Osteocyte (in vitro differentiated cells): ENCODE measurements at places on chromosomes 11 and 22. TPM values are rescaled to one million over a fixed set of nuclear protein-coding genes. Genes with fewer than 3 reads are reported as not detected.

The KRTAP5-8 gene
- not detected in 2 replicates for total RNA-seq

The GSTT2 gene
- total RNA-seq: not detected in 2 replicates

The SHANK2 gene
- 0.03 and 0.16 TPM in 2 replicates for total RNA-seq

The OR9G4 gene
- not detected in 2 replicates for total RNA-seq

The TPST2 gene
- 16.3 and 19.0 TPM in 2 replicates for total RNA-seq

The XRRA1 gene
- total RNA-seq: 12.1 and 16.1 TPM in 2 replicates

The MUS81 gene
- total RNA-seq: 63.7 and 68.5 TPM in 2 replicates

The ELFN2 gene
- total RNA-seq: 0.97 and 0.99 TPM in 2 replicates

The OR56A1 gene
- total RNA-seq: not detected in 2 replicates

The OR52I1 gene
- total RNA-seq: not detected in 2 replicates

GRCh38 chr11:130789056-130789640 is 127.1 kb downstream of the SNX19 start:
- no peaks in the 10 kb centered on the region for H3K27me3 ChIP-seq
- peak; percentile 67 for DNase-seq
- no peak overlapping the region for H3K4me3 ChIP-seq
- H3K4me1 ChIP-seq: peaks cover 43% of the 10 kb centered on the region
- no peak overlapping the region for H3K27ac ChIP-seq

DNA sequence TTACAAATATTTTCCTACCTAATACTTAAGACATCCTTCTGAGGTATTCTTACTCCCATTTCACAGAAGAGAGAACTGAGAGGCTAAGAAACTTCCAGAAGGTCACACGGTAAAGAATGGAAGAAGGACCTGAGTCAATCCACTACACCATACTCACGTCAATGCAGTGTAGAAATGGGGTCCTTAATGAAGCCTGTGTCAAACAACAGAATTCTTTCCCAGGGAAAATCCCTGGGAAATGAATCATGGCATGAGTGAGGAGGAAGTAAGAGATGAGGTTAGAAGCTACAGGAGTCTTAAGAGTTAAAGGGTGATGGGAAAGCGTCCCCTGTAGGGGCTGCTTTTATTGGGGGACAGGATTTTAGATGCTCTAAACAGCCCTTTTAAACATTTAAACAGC is 147.9 kb downstream of the C11orf91 start:
- peaks cover 12% of the 10 kb centered on the region for H3K4me1 ChIP-seq
- H3K27ac ChIP-seq: no peak overlapping the region
- H3K4me3 ChIP-seq: no peak overlapping the region
- no peaks in the 10 kb centered on the region for H3K27me3 ChIP-seq
- no peak for DNase-seq

DNA sequence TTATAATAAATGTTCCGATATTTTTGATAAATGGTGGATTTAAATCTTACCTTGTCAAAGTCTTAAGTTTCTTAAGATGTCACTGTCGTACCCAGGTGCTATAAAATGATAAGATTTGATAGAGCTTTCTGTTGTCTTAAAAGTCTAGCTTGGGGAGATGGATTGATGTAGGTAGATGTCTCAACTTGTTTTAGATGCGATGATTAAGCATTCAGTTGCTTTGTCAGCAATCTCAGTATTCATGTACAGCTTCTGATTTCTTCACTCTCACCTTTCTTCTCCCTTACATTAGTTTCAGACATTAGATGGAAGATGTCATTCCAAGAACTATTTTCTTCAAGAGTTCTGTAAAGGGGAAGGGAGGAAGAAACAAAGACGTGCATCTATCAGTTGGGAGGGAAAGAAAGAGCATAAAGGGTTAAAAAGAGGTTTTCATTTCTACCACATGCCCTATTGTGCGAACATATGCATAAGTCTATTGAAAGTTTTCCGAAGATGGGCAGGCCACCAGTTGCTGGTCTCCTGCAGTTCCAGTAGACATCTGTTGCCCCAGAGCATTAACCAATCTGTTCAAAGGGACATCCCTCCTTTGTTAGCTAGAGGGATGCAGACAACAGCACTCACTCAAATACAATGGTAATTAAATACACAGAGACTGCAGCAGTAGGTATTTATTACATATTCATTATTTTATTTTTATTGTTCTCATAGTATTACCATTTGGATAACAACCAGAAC is 38.4 kb downstream of the ZC3H12C start:
- DNase-seq: no peak
- peaks cover 7% of the 10 kb centered on the region for H3K36me3 ChIP-seq
- H3K4me1 ChIP-seq: peaks cover 24% of the 10 kb centered on the region
- no peak overlapping the region for H3K4me3 ChIP-seq
- H3K27me3 ChIP-seq: no peaks in the 10 kb centered on the region

DNA sequence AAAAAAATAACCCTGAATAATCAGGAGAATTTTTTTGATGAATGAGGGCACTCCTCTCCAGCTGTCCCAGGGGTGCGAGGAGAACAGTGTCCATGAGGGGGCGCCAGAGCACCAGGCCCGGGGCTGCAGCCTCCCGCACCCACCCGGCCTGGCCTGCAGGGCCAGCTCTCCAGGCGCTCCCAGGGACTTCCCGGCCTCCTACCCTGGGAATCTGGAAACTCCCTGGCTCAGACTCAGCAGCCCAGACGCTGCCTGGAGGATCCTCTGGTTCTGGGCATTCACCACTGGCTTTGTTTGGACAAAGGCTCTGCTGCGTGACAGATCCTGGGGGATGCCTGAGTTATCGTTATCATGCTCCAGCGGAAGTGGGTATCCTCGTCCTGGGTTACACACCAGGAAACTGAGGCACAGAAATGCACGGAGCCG is 31.0 kb downstream of the MCM5 start:
- peak; percentile 96 for DNase-seq
- H3K4me3 ChIP-seq: no peak overlapping the region
- no peaks in the 10 kb centered on the region for H3K27me3 ChIP-seq
- H3K36me3 ChIP-seq: peaks cover 8% of the 10 kb centered on the region

DNA sequence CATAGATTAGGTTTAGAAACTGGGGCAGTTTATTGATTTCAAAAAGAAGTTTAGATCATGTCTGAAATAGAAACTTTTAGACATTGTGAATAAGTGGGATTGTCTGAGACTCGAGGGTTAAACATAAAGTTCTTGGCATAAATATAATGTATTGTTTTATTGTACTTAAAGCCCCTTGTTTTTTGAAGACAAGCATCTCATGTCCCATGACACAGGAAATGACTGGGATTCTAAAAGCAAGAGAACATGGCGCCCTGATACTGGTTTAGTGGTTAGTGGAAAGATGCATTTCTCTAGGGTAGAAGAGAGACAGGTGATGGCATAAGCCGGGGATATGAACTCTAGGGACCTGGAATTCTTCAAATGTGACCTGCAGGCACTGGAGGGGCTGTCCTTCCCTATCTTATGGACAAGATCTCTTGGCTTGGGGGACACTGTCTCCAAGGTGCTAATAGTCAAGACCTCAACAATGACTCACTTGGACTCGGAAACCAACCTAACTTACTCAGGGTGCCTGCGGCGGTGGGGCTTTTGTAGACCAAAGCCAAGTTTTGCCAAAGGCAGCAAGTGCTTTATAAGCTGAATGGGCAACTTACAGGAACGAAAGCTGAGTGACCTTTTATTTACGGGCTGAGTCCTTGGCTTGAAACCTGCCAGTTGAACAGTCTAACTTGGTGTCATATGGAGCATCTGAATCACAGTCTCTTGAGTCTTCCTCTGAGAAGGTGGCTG is 48.2 kb downstream of the UBASH3B start:
- no peak overlapping the region for H3K4me3 ChIP-seq
- DNase-seq: no peak
- peak overlapping the region; percentile 71 for H3K27ac ChIP-seq
- H3K27me3 ChIP-seq: no peaks in the 10 kb centered on the region

- H3K4me1 ChIP-seq: peaks cover 43% of the 10 kb centered on the region
- no peaks in the 10 kb centered on the region for H3K36me3 ChIP-seq
- no peak overlapping the region for H3K27ac ChIP-seq
- H3K27me3 ChIP-seq: no peaks in the 10 kb centered on the region
- H3K4me3 ChIP-seq: no peak overlapping the region
These were observed 419.4 kb downstream of the DYNC2H1 start for GRCh38 chr11:103528596-103528995.

- H3K27ac ChIP-seq: no peak within 1 kb of the TSS
- H3K4me1 ChIP-seq: peaks cover 10% of the 10 kb centered on the region
- H3K36me3 ChIP-seq: peaks cover 5% of the 10 kb centered on the region
- H3K27me3 ChIP-seq: peaks cover 78% of the 10 kb centered on the region
- peak within 1 kb of the TSS; percentile 66 for H3K4me3 ChIP-seq
- no peak for DNase-seq
These were observed at the start of gene PLAAT5 for GRCh38 chr11:63490551-63491239. PLAAT5 (minus strand) TSS chr11:63491167; CDS start chr11:63491034, 133 bp downstream.

DNA sequence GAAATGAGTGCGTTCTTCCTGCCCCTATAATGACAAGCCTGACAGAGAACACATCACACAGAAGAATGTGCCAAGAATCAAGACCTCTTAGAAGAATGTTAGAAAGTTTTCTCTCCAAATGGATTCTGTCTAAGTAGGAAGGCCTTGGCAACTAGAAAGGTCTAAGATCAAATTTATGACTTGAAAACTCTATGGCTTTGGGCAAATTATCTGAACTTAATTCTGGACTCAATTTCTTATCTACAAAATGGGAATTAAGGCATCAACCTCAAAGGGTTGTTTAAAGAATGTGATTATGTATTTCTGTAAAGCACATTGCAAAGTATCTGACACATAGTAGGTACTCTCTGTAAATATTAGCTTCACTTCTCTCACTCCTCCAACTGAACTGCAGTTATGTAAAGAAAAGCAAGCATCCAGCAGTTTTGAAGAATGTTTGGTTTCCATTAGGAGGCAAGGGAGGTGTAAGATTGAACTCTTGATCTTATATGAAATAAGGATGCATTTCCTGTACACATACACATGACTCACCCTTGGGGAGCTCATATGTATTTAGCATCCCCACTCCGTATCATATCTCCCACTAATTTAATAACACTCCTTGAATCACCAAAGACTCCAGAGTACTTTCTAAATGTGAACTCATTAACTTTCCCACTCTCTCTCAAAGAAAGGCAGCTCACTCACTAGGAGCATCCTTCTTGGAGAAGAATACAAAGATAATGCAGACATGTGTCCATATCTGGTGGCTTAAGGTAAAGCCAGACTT is 77.6 kb downstream of the ETS1 start:
- no peak for DNase-seq
- peaks cover 86% of the 10 kb centered on the region for H3K4me1 ChIP-seq
- peaks cover 23% of the 10 kb centered on the region for H3K36me3 ChIP-seq
- peak overlapping the region; percentile 94 for H3K27ac ChIP-seq

DNA sequence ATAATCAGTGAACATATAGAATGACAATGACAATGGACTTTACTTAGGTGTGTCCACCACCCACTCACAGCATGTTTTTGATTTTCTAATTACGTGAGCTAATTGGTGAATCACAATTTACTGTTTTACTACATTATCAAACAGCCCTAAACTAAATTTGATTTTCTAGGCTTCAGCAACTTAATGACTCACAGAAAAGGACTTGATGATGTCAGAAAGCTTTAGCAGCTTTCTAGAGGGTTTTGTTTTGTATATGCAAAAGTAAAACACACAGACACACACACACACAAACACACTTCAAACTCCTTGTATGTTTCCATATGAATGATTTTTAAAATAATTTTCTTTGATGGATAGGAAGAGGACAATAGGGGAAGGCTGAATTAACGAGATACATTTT is 878.6 kb upstream of the CCDC90B start:
- no peak overlapping the region for H3K4me3 ChIP-seq
- H3K27ac ChIP-seq: no peak overlapping the region
- H3K36me3 ChIP-seq: no peaks in the 10 kb centered on the region
- DNase-seq: no peak

DNA sequence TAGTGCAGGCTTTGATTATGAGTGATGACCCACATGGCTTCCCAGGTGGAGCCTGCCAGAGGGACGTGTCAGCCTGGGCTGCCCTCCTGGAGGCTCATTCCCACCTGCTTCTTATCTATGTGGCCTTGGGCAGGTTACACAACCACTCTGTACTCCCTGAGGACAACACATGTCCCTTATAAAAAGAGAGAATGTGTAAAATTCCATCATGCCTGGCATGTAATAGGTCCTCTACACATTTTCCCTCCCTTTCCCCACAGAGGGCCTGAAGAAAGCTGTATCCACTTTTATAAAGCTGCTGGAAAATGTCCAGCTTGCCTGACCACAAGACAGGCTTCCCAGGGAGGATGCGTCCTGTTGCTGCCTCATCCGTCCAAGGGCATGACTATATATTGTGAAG is 55.0 kb upstream of the VSTM5 start:
- H3K4me1 ChIP-seq: peaks cover 38% of the 10 kb centered on the region
- no peaks in the 10 kb centered on the region for H3K27me3 ChIP-seq
- H3K4me3 ChIP-seq: no peak overlapping the region

DNA sequence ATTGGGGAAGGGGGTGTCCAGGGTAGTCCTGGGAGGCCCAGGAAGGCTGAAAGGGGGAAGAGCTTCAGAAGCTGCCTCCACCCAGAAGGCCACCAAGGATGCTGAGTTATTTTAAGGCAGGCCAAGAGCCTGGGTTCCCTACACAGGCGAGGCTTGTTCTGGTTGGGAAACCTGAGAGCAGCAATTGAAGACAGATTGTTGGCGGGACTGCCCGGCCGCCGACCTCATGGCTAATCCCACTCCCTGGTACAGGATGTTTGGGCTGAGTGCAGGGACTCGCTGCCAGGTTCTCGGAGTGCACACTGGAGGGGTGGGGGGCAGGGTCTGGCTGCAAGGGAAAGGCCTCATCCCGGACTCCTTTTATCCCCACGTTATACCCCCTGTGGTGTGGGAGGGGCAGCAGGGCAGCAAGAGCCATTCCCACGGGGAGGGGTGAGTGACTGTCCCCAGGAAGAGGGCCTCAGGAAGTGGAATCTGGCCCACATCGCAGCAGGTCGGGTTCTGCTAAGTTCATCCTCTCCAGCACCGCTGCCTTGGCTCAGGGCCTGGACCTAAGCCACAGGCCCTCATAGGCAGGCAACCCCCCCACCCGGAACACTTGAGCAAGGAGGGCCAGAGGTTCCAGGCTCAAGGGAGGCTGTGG is 43.6 kb upstream of the PRR5 start:
- H3K27me3 ChIP-seq: peaks cover 6% of the 10 kb centered on the region
- peak overlapping the region; percentile 52 for H3K27ac ChIP-seq
- no peak overlapping the region for H3K4me3 ChIP-seq
- no peaks in the 10 kb centered on the region for H3K36me3 ChIP-seq
- peaks cover 12% of the 10 kb centered on the region for H3K4me1 ChIP-seq
- no peak for DNase-seq

DNA sequence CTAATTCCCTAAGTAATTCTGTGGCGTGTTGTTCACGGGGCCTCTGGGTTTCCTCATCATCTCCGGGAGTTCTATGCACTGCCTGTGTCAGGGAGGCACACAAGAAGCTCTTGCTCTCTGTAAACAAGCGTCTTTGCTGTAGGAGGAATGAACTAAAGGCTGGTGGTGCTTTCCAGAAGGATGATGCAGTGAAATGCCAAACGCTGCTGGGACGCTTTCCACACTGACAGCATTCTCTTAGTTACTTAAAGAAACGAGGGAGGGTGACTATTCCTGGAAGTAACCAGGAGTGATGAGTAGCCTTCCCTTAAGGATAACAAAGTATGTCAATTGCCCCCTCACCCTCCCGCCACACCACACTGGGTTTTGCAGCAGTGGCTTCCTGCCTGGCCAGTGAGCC is 38.5 kb upstream of the NUP50 start:
- peaks cover 19% of the 10 kb centered on the region for H3K27me3 ChIP-seq
- no peak for DNase-seq
- no peak overlapping the region for H3K27ac ChIP-seq
- no peak overlapping the region for H3K4me3 ChIP-seq
- no peaks in the 10 kb centered on the region for H3K36me3 ChIP-seq

- no peaks in the 10 kb centered on the region for H3K36me3 ChIP-seq
- DNase-seq: no peak
- no peak overlapping the region for H3K4me3 ChIP-seq
These were observed 12.0 kb downstream of the OR5B21 start for GRCh38 chr11:58495906-58496305.
